ENCODE measurements at places on chromosomes 6 and 20.

GRCh38 chr6:136793363-136793762 lies 1.1 kb upstream of the MAP3K5 start:
- no peak for DNase-seq

DNA sequence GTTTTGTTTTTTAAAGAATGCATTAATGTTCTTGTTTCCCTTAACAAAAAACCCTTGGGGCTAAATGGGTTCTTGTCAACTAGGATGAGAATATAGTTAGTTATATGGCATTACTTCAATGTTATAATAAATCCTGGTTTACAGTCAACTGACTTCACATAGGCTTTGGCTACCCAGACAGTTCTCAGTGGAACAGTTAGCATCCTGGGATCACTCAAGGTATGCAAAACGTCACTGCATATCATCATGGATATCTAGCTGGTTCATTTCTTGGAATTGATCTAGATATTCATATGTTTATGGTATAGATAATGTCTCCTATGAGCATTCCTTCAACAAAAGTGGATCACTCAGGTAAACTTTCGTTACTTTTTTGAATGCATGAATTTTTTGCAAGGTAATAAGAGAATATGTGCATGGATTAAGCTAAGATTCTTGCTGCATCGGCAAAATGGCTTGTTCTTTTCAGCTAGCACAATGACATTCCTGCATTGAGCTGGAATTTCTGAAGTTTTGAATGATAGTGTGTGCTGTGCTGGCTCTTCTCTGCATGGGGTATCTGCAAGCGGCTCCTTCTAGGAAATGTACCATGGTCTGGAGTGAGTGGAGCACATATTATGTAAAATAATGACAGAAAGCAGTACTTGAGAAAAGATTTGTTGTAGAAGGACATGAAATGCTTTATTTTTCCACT lies 138.9 kb downstream of the ADGRG6 start:
- DNase-seq, result no peak

GRCh38 chr20:7274870-7275269 lies 507.4 kb downstream of the BMP2 start:
- DNase-seq, result no peak

- no peak for DNase-seq
Measured at GRCh38 chr6:45896783-45897441, 118.7 kb downstream of the CLIC5 start.

DNA sequence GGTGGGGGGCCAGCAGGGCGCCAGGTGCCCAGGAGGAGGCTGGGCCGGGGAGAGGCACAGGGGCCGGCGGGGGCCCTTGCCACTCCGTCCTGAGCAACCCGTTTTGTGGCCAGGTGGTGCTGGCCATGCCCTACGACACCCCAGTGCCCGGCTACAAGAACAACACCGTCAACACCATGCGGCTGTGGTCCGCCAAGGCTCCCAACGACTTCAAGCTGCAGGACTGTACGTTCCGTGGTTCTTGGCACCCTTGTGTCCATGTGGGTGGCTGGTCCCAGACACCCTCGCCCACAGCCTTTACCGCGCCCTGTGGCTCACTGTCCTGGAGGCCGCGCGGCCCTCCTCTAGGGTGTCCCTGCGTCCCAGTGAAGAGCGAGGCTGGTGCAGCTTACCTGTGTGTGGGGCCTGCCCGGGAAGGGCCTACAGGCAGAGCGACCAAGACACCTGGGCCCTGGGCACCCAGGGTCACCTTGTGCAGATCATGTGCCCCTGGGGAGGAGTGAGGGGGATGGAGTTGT lies 28.7 kb downstream of the PYGB start:
- no peak for DNase-seq

GRCh38 chr6:165249808-165250207 lies 59.6 kb downstream of the C6orf118 start:
- DNase-seq, result no peak

- no peak for DNase-seq
Measured at GRCh38 chr20:44354979-44355497, 461 bp upstream of the HNF4A start.
